CD8-positive, alpha-beta memory T cell (primary cell): ENCODE measurements at places on chromosomes 5 and 9. TPM values are rescaled to one million over a fixed set of nuclear protein-coding genes. Genes with fewer than 3 reads are reported as not detected.

Gene LMAN2
- 126 TPM for total RNA-seq

- DNase-seq, result no peak
Observed at GRCh38 chr9:116693233-116693731, 6.2 kb downstream of the TRIM32 start.

- no peak for DNase-seq
Observed at GRCh38 chr5:10467281-10468198, 25.9 kb downstream of the ROPN1L start.

Gene ARHGEF28
- 0.28 TPM for total RNA-seq

DNA sequence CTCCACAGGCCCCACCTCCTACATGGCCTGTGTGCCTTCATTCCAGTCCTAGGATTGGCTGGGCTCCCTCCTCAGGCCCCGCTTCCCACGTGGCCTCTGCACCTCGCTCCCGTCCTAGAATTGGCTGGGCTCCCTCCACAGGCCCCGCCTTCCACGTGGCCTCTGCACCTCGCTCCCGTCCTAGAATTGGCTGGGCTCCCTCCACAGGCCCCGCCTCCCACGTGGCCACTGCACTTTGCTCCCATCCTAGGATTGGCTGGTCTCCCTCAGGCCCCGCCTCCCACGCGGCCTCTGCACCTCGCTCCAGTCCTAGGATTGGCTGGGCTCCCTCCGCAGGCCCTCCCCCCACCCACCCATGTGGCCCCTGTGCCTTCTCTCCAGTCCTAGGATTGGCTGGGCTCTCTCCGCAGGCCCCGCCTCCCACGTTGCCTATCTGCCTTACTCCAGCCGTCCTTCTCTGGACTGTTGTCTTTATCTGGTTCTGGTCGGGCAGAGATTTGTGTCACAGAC, 45.3 kb upstream of the CACNA1B start:
- no peak for DNase-seq

- no peak for DNase-seq
Observed at GRCh38 chr9:33480976-33481375, 7.3 kb upstream of the NOL6 start.

DNA sequence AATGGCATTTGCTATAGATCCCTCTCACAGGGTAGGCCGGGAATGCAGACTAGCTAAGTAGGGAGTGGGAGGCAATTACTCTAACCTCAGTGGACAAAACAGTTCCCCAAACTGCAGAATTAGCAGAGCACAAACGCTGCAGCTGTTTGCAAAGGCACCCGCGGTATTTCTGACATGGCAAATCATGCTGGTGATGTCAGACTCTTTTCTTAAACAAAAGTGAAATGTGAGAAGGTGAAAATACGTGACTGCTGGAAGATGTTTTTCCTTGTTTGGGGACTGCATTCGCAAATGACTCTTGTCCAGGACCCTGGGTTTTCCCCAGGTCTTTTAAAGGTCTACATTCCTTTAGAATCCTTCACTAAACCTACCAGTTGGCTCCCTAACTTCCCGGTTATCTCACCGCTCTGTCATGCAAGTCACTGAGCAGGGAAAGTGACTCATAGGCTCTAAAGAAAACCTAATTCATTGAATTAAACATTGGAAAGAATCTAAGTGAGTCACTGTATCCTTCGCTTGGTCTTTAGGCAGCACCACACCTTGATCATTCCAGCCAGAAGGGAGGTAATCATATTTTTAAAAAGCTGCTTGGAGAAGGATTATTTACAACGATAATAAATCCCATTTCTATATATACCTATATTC, 91.5 kb upstream of the DNAH5 start:
- no peak for DNase-seq

Gene RNF180
- not detected for total RNA-seq

Gene FABP6
- total RNA-seq, result not detected

GRCh38 chr9:131180454-131180853, 55.1 kb downstream of the NUP214 start:
- DNase-seq, result no peak

- DNase-seq, result no peak
Observed at GRCh38 chr9:14273696-14274121, 40.2 kb downstream of the NFIB start.

GRCh38 chr9:134809292-134809691, 71.3 kb upstream of the FCN2 start:
- no peak for DNase-seq

GRCh38 chr5:15585128-15585527, 85.1 kb downstream of the FBXL7 start:
- no peak for DNase-seq

GRCh38 chr9:109507421-109507838, 9.3 kb upstream of the PTPN3 start:
- DNase-seq, result no peak

Gene FOXD4L3
- not detected for total RNA-seq

Gene FAM163B
- not detected for total RNA-seq

- no peak for DNase-seq
Observed at GRCh38 chr9:137319739-137320551, 17.9 kb upstream of the NRARP start.

Gene TERT
- 2.5 TPM for total RNA-seq

DNA sequence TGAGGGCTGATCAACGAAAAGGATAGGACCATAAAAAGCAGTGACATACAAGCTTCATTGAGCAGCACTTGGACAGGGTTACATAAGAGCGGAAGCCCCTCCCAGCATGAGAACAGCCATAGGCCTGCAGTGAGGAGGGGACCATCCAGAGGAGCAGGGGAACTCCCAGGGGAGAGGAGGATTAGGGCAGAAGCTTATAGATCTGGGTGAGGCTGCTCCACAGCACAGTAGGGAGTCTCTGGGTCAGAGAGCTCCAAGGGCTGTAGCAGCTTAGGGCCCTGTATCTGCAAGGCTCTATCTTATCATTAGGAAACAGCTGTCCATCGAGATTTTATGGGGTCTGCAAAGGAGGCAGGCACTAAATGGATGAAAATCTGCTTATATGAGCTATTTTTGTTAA, 186.6 kb downstream of the DOCK8 start:
- DNase-seq, result no peak

DNA sequence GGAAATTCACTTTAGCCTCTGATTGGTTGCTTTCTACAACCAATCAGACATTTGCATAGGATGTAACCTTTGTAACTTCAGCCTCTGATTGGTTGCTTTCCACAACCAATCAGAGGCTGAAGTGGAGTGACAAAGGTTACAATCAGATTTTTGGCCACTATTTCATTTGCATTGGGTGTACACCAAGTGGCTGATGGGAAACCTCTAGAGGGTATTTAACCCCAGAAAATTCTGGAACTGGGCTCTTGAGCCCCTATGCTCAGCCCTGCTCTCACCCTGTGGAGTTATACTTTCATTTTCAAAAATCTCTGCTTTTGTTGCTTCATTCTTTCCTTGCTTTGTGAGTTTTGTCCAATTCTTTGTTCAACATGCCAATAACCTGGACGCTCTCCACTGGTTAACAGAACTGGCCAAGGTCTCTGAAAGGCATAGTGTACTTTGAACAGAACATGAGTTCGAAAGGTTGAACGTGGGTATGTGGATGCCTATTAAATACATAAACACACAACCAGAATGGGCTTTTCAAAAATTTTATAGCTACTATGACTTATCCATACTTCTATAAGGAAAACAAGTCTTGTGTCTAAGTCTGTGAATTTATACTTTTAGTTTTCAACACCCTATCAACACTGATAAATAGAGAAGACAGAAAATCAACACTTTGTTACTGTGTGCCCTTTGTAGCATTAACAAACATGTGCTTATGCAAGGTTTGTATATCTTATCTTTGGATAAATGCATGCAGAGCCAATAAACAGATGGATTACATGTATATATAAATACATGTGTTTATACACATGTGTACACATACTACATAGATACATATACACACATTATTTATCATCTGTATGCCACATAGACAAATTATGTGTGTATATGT, 568.1 kb downstream of the CTNND2 start:
- no peak for DNase-seq

- no peak for DNase-seq
Observed at GRCh38 chr9:105297442-105298075, 53.1 kb downstream of the SLC44A1 start.
